NCI-H1417 treated with DMSO at 0.1 percent for 48 hours (cell line): ENCODE measurements at places on chromosomes 6 and 20.

- DNase-seq: no peak
Observed at GRCh38 chr6:147267658-147268057, 63.4 kb downstream of the STXBP5 start.

- no peak for DNase-seq
Observed at GRCh38 chr20:38450412-38450975, 15.4 kb upstream of the SNHG17 start.

GRCh38 chr20:53034899-53035298 lies 62.7 kb downstream of the TSHZ2 start:
- no peak for DNase-seq

GRCh38 chr20:59018817-59019216 lies 412 bp upstream of the TUBB1 start:
- DNase-seq: no peak

DNA sequence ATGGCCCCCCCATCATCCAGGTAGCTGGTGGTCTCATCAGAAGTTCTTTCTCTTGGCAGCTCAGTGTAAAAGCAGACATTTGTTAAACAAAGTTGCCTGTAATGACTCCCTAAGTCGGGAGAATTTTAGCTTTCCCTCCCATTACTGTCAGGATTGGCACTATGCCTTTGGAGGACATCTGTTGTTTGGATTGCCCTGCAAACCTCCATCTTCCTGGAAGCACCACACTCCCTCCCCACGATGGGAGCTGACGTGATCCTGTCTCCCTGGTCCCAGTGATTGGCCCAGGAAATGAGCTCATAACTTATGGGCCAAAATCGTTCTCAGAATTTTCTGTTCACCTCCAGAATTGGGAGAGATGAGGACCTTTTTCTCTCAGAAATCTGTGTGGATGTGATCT lies 42.6 kb upstream of the CNR1 start:
- DNase-seq: no peak

GRCh38 chr20:5841522-5841921 lies 91.3 kb downstream of the SHLD1 start:
- no peak for DNase-seq
